ENCODE measurements at places on chromosomes 2 and 18.

DNA sequence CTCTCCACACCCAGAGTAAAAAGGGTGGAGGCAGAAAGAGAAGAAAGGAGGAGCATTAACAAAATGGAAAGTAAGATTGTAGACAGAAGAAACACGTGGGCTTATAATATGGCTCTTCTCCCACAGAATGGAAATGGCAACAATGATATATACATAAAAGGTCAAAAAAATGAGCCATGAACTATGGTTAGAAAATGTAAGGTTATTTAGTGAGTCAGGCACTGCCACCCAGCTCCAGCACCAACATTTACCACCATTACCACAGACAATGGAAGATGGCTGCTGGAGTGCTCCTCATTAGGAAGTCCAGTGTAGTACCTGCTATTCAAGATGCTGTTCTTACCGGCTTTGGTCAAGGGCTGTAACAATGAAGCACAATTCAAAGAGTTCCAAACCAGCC, 258.0 kb downstream of the ZEB2 start:
- no peak for DNase-seq

GRCh38 chr2:208407667-208408066, 1.1 kb downstream of the PTH2R start:
- DNase-seq: no peak

GRCh38 chr2:233352141-233352842, 2.0 kb upstream of the DGKD start:
- DNase-seq: no peak

- DNase-seq: no peak
Observed at GRCh38 chr18:3597409-3598357, 147.7 kb downstream of the TGIF1 start.

- DNase-seq: no peak
Observed at GRCh38 chr18:34352385-34353163, 127.9 kb upstream of the NOL4 start.

- no peak for DNase-seq
Observed at GRCh38 chr18:62497190-62497772, 25.5 kb upstream of the ZCCHC2 start.

DNA sequence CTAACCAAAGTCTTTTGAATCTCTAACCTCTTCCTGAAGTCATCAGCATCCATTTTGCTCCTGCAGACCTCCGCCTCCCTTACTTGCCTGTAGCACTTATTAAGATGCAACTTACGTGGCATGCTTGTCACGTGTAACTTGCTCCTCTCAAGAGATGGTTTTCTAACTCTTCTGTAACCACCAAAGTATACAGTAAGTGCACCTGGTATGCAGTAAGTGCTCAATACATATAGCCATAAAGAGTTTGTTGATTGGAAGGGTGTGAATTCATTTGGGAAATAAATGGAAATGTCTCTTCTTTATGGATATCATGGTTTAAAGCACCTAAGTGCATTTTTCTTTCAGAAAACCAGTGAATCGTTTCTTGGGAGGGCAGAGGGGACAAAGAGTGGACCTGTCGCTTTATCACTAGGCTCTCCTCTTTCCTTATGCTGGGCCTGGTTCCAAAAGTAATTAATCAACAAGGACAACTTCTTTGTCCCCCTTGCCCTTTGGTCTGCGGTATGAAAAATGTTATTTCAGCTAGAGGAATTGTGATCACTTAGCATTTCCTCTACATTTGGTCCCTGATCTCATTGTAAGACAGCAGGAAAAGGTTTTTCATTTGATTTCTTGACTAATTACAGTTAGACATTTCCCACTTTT, 370.0 kb upstream of the SPRED2 start:
- no peak for DNase-seq

GRCh38 chr2:120675460-120676130, 60.1 kb upstream of the GLI2 start:
- no peak for DNase-seq

DNA sequence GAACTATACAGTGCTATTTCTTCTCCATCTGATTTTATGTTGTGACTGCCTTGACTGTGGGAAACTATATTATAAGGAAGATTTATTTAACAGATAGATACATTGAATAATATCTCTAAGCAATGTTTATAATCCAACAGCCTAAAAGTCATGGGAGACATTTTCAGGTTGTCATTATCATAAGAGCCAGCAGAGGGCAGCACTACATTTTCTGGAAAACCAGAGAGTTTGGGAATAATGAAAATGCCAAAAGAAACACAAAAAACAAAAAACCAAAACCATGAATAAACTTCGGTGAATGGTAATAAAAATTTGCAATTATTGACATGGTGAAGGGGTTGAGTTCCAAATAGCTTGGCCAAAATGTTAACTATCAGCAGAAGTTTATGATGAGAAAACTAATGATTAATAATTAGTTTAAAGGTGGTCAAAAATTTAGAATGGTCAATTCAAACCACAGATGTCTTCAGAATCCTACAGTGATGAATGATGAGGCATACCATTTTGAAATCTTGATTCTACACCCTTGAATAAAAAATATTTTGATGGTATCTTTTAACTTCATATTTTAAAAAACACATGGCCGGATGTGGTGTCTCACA, 4.7 kb downstream of the EEF1B2 start:
- no peak for DNase-seq

DNA sequence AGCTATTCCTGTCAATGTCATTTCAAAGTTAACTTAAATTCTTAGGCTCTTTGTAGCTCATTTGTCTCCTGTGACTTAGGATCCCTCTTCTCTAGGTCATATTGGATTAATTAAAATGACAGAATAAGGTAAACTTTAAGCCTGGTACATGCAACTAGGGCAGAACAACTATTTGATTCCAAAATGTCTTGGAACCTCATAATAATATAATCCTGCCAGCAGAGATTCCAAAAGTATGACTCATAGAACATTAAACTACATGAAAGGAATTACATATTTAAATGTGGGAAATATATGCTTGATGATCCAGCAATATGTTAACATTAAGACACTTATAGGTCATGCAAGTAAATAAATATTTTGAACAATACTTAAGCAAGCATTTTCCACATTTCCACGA, 63.3 kb downstream of the COL3A1 start:
- no peak for DNase-seq

GRCh38 chr18:37659906-37660305, 94.3 kb upstream of the CELF4 start:
- no peak for DNase-seq

GRCh38 chr2:217890445-217890844, 112.3 kb downstream of the TNS1 start:
- no peak for DNase-seq

GRCh38 chr2:218893349-218894150, 12.9 kb downstream of the WNT10A start:
- DNase-seq: no peak

DNA sequence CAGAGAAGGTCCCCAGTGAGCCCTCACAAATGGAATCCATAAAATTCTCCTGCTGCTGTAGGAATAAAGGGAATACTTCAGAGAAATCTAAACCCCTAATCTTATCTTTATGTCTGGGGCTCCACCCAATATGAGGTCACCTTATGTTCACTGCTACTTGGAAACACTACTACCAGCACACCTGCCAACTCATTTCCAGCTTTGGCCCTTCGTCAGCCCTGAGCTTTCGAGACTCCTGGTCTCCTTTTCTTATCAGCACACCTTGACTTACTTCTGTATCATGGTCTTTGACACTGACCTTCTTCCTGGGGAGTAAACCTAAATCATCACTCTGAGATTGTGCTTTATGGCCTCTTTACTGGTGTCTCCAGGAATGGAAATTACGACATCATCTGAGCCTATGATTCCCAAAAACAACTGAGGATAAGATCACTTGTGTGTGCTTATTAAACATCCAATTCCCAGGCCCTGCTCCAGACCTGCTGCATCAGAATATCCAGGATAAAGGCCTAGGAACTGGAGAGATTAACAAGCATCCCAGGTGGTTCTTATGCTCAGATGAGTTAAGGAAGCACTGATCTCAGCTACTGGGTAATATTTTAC, 22.2 kb upstream of the ASNSD1 start:
- no peak for DNase-seq

- DNase-seq: no peak
Observed at GRCh38 chr2:176078541-176079284, 5.0 kb downstream of the EVX2 start.

- no peak for DNase-seq
Observed at GRCh38 chr2:101818531-101819451, 121.3 kb downstream of the MAP4K4 start.

- DNase-seq: no peak
Observed at GRCh38 chr2:136175868-136176267, 57.9 kb upstream of the CXCR4 start.

- no peak for DNase-seq
Observed at GRCh38 chr2:53021828-53022227, 745.8 kb upstream of the CHAC2 start.

DNA sequence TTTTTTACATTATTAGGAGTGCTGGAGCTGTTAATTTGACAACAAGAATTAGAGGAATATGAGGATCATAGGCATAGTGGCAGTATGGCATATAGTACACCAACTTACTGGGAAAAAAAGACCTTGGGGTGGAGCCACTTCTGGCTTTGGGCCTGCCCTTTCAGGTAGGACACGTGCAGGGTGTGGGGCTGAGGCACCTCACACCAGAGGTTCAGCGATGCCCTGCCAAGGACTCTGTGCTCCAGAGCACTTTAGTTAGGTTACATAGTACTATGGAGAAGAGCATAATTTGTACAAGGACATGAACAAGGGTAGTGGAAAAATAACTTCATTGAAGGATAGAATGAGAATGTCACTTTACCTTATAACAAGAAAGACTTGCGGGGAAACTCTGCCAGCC, 77.1 kb upstream of the CD302 start:
- no peak for DNase-seq

DNA sequence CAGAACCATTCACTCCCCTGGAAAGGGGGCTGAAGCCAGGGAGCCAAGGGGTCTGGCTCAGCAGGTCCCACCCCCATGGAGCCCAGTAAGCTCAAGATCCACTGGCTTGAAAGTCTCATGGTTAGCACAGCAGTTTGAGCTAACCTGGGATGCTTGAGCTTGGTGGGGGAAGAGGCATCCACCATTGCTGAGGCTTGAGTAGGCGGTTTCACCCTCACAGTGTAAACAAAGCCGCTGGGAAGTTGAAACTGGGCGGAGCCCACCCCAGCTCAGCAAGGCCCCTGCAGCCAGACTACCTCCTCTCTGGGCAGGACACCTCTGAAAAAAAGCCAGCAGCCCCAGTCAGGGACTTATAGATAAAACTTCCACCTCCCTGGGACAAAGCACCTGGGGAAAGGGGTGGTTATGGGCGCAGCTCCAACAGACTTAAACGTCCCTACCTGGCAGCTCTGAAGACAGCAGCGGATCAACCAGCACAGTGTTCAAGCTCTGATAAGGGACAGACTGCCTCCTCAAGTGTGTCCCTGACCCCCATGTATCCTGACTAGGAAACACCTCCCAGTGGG, 14.7 kb upstream of the TTC32 start:
- DNase-seq: no peak

DNA sequence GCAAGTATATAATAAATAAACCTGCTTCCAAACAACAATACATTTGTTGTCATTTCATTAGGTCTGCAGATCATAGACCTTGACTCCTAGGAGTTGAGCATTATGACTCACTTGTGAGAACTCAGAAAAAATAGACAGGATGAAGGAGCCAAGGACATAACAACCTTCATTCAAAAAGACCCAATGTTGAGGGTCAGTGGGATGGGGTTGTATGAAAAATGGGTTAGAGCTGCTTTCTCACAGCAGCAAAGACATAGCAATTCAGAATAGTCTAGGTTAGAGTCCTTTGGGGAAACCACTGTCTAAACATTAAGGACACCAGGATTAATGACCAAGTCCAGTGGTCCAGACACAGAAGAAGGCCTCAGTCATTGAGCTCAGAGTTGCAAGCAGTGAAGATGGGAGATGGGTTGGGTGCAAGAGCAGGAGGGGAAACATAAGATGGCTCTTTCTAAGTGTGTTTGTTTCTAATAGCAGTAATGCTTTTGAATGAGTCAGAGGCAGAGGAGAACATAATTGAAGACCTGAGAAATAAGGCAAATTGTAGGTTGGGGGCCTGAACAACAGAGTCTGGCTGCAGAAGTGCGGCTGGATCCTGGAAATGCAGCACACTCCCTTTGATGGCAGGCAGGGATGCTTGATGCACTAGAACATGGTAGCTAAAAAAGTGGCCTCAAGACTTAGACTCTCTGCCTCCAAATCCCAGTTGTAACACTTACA, 3.7 kb upstream of the SERPINB10 start:
- DNase-seq: no peak

GRCh38 chr18:50679056-50679455, 119.2 kb downstream of the MAPK4 start:
- no peak for DNase-seq

DNA sequence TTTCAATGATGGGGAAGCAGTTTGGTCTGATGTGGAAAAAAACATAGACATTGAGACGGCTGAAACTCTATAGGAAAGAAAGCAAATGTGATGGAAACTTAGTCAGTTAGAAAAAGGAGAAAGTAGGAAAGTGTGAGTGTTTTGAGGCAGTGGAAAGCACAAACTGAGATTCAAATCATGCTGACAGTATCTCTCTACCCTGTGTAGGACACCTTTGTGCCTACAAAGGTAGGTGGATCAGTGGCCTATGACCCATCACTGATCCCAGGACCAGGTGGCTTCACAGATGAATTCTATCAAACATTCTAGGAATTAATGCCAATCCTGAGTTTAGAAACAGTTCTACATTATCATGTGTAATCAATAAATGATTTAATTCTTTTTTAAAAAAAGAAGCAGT, 57.1 kb downstream of the CD226 start:
- no peak for DNase-seq

GRCh38 chr2:3451169-3451568, 68.2 kb downstream of the ADI1 start:
- DNase-seq: no peak

DNA sequence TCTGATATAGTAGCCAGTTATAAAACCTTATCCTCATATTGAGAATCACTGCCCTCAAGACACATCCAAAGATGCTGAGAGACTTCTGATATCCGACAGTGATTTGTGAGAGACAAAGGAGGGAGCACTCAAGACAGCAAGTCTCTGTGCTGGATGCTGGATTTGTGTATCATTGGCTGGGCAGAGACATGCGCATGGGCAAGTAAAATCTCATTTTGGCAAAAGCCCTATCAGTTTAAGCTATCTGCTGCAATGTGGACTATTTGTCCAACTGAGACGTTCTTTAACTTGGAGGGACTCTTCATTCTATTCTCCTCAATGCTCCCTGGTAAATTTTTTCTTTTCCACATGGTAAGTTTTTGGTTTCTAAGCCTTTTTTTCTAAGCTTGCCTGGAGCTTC, 107.5 kb downstream of the SS18 start:
- DNase-seq: no peak

GRCh38 chr2:169713331-169713730, 19.1 kb downstream of the PHOSPHO2 start:
- no peak for DNase-seq

DNA sequence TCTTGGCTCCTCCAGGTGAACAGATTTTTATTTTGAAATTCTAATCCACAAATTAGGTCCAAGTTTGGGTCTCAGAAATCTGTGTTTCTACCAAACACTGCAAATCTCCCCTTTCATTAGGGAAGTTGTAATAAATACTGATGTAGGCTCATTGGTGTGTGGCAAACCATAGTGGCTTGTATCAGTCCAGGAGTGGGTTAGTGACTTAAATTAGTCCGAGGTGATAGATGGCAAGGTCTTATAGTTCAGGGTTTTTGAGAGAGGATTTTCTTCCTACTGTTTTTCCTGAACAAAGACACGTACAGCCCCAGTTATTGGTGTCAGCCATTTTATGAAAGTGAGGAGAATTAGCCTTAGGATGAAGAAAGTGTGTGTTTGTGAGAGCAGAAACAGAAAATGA, 74.6 kb downstream of the RPRM start:
- DNase-seq: no peak

Measured in occipital lobe (tissue), 3 donors.